ENCODE measurements at places on chromosomes 6 and 20.

- no peak for DNase-seq
These were observed 30.6 kb upstream of the LY86 start for GRCh38 chr6:6557886-6558285.

GRCh38 chr6:109165392-109165974 lies 70.2 kb downstream of the CEP57L1 start:
- DNase-seq: peak; percentile 5

GRCh38 chr6:3721810-3722621 lies 29.5 kb downstream of the PXDC1 start:
- no peak for DNase-seq

- no peak for DNase-seq
These were observed 279.7 kb downstream of the UST start for GRCh38 chr6:149026530-149026942.

DNA sequence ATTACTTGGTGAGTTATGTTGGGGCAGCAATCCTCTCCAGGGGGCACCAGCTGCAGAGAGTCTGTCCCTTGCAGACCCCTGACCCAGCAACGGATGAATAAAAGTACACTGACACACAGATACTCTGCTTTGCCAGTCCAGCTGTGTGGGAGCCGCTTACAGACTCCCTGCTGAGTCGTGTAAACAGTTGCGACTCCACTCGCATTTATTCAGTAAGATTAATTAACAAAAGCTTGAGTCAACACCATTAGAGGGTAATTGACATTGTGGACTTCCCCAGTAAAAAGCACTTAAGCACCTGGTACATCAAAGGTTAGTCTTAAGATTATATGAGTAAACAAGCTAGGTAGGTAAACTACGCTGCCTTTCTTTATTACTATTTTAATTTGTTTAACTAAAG lies 92.0 kb upstream of the TMEM181 start:
- no peak for DNase-seq

DNA sequence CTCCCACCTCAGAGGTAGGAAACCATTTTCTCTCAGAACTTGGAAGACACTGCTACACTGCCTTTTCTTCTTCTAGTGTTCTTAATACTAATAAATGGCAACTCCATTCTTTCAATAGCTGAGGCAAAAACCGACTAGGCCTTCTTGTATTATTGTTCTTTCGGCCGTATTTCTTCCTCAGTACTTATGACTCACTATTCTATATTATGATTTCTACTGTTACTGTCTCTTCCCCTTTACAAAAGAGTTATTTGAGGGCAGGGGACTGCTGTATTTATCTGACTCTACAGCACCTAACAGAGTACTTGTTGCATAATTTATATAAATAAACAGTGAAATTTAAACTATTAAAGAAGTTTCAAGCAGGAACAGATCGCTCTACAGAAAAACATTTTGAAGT lies 3.1 kb downstream of the DNAAF9 start:
- no peak for DNase-seq

- no peak for DNase-seq
These were observed 39.0 kb upstream of the ECHDC1 start for GRCh38 chr6:127382413-127382812.

DNA sequence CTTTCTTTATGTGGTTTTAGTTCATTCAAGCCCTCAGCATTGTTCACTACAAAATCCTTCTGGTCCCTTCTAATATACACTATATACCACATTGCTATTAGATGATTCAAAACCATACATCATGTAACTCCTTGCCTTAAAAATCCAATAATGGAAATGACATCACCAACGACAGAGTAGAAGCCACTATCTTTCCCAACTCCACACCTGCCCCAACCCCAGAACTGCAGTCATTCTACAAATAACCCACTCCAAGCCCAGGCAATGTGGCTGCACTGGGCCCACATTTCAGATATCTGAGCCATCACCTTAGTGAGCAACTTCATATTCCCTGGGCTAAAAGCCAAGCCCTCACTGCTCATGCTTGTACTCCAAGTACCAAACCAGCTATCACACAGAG lies 22.6 kb upstream of the RUNX2 start:
- DNase-seq: no peak

GRCh38 chr6:92538926-92539325 lies 880.4 kb downstream of the EPHA7 start:
- DNase-seq: no peak

GRCh38 chr6:118403036-118403435 lies 145.1 kb upstream of the PLN start:
- DNase-seq: no peak

- no peak for DNase-seq
These were observed 118.9 kb downstream of the DACT2 start for GRCh38 chr6:168200571-168201134.

- no peak for DNase-seq
These were observed 197.5 kb downstream of the SOX4 start for GRCh38 chr6:21791056-21791455.

- DNase-seq: no peak
These were observed 21.8 kb downstream of the HDDC2 start for GRCh38 chr6:125279961-125280360.

DNA sequence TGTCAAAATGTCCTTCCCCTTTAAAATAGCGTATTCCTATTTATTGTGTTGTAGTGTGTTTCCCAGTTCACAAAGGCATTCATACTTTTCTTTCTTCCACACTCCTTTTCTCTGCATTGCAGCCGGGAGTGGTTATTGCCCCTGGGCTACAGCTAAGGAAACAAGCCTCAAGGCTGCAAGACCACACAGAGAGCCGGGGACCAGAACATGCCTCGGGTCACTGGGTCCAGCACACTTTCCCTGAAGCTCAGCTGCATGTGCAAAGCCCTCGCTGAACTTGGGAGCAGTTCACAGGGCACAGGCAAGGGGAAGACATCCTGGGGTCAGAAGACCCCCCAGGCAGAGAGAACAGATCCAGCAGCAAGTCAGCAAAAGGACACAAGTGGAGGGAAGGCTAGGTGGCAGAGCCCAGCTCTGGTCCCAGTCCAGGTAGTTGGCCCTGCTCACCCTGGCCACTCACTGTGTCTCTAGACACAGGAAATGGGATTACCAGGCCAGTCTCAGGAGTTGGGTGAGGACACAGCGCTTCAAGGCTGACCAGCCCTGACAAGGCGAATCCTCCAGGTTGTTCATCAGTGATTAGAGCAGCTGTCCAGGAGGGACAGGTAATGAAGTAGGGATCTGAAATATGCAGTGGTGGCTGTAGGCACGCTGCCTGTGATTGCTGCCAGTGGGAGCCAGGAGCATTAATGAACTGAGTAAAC lies 118.2 kb downstream of the CD83 start:
- DNase-seq: no peak

DNA sequence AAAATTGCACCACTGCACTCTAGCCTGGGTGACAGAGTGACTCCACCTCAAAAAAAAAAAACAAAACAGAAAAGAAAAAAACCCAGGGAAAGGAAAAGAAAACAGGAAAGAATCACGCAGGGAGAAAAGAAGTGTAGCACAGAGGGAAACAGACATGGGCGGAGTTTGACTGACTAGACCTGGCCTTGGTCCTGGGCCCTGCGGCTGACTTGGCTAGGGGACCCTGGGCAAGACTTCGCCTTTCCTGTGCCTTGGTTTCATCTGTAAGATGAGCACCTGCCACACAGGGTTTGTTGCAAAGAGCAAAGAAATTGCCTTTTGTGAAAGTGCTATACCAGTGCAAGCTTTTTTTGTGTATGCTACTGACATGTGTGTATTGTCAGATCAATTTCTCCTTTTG lies 71.3 kb upstream of the KCNG1 start:
- DNase-seq: no peak

DNA sequence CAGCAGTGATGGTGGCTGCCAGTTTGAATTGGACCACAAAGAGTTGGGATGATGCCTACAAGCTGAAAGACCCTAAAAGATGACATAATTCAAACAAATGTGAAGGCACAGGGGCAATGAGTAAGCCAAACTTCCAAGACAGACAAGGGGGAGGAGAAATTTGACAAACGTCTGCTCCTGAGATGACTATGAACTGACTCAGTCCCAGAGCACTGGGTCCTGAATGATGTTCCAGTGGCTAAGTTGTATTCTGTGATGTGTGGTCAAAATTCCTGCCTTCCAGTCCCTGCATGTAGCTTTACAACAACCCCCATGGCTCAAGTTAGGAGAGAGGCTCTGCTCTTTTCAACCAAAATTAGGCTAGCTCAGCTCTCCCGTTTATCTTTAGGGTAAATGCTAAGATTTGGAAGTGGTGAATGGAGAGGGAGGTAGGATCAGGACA lies 86.1 kb upstream of the SIRPA start:
- DNase-seq: no peak

DNA sequence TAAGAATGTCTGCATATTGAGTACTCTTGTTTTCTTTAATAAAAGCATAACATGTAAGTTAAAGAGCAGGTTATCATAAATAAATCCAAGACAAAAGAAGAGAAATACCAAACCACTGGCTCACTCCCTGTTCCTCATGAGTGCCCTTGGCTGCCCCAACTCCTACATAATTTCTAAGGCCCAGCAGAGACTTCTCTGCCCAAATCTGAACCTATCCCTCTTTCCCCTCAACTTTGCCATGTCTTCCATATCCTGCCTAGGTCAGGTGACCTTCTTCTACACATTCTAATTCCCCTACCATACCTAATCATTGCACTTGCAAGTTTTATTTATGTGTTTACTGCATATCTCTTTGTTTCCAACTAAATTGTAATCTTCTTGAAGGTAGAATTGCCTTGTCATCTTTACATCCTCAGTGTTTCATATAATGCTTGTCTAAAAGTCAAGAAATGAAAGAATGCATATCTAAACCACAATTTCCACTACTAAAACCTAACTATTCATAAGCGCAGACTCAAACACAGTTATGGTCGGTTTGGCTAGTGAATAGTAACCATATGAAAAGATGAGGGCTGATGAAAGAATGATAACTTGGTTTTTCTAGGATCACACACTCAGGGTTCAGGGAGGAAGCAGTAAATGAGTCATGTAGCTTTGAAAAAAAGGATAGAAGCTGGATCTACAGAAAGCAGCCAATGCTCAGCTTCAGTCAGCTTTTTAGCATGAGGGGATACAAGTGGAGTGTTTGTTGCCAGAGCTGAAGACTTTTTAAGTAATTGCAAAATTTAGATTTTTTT lies 53.3 kb upstream of the EYA4 start:
- DNase-seq: no peak

- no peak for DNase-seq
These were observed 8.1 kb downstream of the TLDC2 start for GRCh38 chr20:36883977-36884535.

DNA sequence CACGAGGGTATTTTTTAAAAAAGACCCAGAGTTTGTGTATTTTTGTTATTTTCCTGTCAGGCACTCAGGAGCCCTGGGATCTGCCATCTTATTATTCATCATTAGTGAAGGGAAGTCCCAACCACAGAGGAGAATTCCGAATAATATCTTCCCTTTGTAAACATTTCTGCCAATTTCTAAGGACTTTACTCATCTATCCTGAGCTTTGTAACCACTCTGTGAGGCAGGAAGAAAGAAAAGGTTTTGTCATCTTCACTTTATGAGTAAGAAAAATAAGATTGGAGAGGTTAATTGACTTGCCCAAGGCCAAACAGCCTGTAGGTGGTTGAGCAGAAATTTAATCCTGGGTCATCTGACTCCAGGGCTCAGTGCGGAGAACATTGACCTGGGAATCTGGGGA lies 23.0 kb upstream of the IYD start:
- DNase-seq: no peak

DNA sequence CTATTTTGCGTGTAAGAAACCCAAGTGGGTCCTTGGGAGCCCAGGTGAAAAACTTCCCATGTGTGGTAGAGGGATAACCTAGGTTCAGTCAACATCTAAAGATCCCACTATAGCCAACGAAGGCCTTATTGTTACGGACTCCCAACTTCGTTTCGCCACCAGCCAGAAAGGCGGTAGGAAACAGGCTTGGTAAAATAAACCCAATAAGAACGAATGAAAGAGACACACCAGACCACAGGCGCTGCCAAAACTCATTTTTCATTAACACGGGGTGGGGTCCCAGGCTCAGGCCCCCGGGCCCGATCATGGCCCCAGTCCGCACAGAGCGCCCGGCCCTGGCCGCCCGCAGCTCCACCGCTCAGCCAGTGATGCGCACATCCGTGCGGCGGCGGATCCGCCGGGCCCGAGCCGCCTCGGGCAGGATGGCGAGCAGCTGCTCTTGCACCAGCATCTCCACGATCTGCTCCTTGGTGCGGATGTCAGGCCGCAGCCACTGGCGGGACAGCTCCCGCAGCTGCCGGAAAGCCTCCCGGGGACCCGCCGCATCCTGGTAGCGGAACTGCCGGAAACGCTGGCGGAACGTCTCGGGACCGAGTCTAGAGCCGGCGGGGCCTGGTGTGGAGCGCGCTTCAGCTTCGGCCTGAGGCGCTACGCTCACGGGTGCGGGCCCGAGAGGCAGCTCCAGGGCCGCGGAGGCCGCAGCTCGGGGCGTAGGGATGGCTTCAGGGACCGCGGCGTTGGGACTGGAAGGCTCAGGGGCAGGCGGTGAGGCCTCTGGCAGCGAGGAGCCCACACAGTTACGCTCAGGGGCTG lies 709 bp downstream of the SCAND1 start:
- DNase-seq: no peak

GRCh38 chr20:62983210-62983609 lies 23.6 kb downstream of the BHLHE23 start:
- no peak for DNase-seq

- DNase-seq: no peak
These were observed 20.7 kb upstream of the ADGB start for GRCh38 chr6:146578054-146578453.

DNA sequence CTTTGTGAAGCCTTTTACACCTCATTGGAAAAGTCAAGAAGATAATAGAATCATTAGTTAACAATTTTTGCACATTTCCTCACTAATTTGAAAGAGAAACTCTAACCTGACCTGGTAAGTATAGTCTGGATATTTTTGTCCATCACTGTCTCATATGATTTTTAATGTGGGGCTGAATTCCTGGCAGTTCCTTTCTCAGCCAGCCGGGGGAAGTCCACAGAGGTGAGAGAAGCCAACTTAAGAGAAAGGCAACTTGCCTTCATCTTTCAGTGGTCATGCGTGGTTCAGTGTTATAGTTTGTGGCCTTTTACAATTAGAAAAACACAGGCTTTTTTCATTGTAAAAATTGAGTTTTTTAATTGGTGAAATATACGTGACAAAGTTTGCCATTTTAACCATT lies 80.6 kb downstream of the CDYL start:
- DNase-seq: no peak

DNA sequence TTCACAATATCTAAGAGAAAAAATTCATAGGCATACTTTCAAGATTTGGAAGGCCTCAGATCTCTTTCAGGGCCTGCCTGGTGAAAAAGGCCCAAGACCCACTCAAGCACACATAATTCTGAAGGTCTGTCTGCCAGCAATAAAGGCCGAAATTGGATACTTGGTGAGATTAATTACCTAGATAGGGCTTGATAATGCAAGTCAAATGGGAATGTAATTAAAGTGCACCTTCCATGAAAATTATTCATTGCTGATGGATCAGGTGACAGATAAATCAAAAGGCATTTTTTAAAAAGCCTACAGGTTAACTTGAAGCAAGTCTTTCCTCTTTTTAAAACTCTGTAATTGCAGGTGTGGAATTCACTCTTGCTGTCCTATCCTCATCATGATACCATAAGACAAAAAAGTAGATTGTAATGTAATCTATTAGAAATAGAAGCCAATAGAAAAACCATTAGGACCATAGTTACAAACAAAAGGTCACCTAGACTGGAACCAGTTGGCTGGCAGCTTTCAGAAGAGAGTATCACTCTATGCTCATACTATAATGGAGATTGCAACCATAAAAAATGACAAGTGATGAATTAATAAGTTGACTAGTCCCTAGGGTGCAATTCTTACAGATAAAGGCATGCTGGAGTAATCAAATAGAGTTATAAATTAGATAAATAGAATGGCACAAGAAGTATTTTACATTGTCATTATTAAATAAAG lies 77.3 kb downstream of the EPHA7 start:
- DNase-seq: no peak

GRCh38 chr6:2158596-2159271 lies 86.7 kb downstream of the GMDS start:
- DNase-seq: no peak

Data from Ammon's horn (tissue), 1 donor.